ENCODE measurements at places on chromosomes 5 and 9.

- no peak for DNase-seq
These were observed 117.5 kb upstream of the CLINT1 start for GRCh38 chr5:157976429-157976828.

- no peak for DNase-seq
These were observed 19.5 kb downstream of the MYMK start for GRCh38 chr9:133505186-133505830.

- no peak for DNase-seq
These were observed 45.2 kb upstream of the FAM240B start for GRCh38 chr9:38765101-38765500.

DNA sequence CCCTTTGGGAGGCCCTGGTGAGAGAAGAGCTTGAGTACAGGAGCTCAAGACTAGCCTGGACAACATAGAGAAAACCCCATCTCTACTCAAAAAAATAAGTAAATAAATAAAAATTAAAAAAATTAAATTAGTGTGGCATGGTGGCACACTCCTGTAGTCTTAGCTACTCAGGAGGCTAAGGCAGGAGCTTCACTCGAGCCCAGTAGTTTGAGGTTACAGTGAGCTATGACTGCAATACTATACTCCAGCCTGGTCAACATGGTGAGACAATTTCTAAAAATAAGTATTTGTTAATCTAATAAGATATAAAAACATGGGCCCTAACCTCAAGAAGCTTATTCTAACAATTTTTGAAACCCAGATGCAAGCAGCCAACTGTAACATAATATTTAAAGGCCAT lies 7.6 kb downstream of the RNF38 start:
- DNase-seq = no peak

GRCh38 chr9:136848393-136849037 lies 694 bp upstream of the PHPT1 start:
- DNase-seq = no peak

DNA sequence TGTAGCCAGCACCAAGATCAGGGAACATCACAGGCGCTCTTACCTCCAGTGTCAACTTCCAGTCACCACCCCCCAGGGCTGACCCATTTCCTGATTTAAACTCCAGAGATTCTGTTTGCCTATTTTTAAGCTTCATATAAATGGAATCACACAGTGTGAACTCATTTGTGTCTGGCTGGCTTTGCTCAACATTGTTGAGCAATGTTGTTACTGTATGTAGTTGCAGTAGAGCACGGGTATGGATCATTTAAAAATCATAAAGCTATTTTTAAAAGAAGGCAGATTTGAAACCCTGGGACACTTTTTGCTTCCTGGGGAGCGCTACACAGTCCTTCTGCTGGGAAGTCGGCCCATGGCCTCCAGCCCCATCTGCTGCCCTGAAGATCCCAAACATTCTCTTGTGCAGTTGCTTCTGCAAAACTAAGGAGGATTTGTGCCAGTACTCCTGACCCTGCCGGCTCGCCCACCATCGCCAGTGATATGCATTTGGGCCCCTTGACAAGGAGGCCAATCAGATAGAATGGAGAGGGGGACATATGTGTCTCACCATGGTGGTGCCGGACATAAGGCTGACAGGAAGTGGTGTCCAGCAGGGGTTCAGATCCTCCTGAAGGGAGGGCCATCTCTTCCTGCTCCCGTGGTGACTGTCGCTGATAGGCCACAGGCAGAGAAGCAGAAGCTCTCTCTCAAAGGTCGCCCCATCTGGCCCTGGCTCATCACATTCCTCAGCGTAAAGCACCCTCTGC lies 13.3 kb downstream of the DCANP1 start:
- DNase-seq = no peak

- DNase-seq = no peak
These were observed 589.4 kb upstream of the FAM174A start for GRCh38 chr5:99945478-99946442.

DNA sequence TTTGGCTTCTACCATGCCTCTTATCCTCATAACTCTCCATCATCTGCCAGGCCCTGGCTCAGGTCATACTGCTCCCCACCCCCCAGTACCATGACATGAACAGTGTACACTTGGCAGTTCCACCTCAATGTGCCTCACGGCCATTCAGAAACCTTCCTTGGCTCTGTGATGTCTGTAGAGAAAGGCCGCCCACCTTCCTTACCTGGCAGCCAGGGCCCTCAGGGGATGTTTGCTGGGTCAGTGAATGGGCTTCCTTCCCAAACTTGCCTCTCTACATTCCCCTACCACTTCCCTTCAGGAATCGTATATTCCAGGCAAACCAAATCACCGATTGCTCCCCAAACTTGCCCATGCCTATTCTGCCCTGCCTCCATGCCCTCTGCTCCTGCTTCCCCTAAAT lies 101.1 kb downstream of the PSD2 start:
- DNase-seq = no peak

DNA sequence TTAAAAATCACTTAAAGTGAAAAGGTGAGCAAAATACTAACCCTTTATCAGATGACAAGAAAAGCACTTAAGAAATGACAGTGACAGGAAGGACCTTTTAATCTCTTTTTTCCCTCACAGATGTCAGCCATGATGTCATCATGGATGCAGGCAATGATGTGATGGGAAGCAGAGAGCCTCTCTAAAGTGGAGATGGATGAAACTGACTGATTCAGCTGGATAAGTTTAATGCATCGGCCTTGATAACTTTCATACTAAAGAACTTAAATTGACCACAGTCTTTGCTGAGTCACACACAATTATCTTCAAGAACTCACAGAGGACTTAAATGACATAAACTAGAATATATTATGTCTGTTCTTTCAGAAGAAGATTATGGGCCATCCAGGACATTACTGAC lies 153.2 kb upstream of the FGF10 start:
- DNase-seq = no peak

- DNase-seq = no peak
These were observed 18.0 kb downstream of the ATOX1 start for GRCh38 chr5:151740336-151740942.

DNA sequence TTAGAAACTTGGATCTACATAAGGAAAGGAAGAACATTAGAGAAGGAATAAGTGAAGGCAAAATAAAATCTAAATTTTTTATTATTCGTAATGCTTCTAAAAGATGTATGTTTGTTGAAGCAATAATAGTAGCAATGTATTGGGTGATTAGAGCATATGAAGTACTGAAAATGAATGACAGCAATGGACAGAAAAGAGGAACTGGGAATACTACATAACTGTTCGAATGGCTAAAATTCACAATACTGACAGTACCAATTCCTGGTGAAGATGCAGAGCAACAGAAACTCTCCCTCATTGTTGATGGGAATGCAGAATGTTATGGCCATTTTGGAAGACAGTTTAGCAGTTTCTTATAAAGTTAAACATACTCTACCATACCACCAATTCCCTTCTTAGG lies 177.3 kb upstream of the SPEF2 start:
- DNase-seq = no peak

- DNase-seq = no peak
These were observed 42.1 kb upstream of the CTNNA1 start for GRCh38 chr5:138711087-138711486.

DNA sequence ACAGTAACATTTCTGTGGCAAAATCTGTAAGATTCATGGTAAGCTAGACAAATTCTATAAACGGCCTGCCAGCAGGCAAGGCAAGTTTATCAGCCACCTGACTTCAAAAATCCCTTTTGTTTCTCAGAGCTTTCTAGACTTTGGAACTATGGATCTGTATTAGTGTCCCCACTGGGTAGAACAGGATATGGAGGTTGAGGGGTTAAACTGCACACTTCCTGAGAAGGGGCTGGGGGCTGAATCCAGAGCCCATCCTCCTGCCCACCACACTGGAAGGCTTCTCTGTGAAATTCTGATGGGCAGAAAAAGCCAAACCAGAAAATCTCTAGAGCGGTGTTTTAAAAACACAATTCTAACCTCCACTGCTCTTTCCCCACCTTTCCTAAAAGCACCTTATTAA lies 128.7 kb downstream of the ENTREP1 start:
- DNase-seq = no peak

DNA sequence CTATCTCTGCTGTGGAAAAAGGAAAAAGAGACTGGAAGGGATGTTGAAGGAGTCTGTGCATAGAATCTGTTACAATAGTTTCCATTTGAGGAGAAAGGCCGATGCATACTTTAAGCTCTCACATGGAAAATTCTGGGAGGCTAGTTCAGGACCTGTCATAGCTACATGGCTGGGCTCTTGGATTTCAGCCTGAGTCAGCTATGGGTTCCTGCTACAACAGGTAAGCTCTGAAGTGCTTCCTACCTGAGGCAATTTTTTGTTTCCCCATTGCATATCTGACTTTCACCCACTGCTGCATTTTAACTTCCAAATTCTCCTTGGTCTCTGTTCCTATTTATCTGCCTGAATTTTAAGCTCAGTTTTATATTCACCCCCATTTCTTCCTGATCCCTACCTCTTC lies 310.7 kb downstream of the RAB3C start:
- no peak for DNase-seq

DNA sequence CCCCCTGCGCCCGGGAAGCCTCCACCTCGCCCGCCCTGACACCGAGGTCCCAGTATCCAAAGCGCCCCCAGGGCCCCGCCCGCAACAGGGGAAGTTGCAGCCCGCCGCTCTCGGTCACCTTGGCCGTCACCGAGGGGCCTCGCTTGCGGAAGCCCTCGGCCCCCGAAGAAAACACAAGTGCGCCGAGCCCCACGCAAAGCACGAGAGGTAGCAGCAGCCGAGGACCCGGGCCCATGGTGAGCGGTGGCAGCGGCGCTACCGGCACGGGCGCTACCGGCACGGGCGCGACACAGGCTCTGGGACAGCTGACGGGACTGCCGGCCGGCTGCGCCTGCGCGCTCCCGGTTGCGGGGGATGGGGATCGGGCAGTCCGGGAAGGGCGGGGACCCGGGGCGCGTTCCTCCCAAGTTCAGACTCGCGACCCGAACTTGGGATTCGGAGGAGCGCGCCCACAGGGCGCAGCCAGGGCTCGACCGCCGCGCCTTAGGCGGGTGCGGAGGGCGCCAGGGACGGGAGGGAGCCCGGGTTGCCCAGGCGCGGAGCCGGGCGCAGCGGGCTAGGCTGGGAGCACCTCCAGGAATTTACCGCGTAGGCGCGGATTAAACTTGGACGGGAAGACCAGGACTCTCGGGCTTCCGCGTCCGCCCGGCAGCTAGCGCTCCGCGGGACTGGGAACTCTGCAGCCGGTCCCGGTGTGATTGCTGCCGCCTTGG lies at the start of gene PPIC:
Gene PPIC, minus strand, starts transcription at position 335 of the 713 bp plus-strand sequence. Its CDS starts 100 bp downstream, at position 235.
- no peak for DNase-seq

- no peak for DNase-seq
These were observed 114.5 kb downstream of the LRRC70 start for GRCh38 chr5:62692946-62693713.

DNA sequence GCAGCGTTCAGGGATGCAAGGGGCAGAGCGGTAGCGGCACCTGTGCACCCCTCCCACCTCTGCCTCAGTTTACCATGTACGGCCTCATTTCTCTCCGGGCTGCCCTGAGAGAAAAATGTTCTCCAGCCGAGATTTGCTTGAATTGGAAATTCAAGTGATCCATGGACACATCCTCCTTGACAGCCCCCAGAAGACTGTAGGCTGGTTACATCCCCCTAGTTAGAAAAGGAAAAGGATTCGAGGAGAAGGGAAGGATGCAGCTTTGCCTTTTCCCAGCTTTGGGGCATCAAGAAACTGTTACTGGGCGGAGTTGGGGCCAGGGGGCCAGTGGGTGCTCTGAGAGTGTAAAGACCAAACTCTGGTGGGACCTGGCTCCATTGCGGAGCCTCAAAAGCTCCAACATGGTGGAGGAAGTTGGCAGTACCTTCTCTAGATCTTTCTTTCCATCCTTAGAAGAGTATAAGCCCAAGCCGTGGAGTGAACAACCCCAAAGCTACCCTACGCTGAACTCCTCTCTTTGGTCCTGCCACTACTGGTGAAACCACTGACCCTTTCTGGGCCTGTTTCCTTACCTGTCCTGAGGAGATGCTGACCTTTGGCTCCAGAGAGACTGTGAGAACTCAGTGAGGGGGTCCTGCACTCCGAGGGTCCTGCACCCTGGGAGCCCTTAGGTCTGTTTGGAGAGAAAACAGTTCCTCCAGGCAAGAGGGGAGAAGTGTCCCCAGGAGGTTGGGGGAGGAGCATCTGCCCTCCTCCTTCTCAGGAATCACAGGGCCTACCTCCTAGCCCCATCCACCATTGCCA lies 1.0 kb upstream of the BARX1 start:
- DNase-seq = no peak

DNA sequence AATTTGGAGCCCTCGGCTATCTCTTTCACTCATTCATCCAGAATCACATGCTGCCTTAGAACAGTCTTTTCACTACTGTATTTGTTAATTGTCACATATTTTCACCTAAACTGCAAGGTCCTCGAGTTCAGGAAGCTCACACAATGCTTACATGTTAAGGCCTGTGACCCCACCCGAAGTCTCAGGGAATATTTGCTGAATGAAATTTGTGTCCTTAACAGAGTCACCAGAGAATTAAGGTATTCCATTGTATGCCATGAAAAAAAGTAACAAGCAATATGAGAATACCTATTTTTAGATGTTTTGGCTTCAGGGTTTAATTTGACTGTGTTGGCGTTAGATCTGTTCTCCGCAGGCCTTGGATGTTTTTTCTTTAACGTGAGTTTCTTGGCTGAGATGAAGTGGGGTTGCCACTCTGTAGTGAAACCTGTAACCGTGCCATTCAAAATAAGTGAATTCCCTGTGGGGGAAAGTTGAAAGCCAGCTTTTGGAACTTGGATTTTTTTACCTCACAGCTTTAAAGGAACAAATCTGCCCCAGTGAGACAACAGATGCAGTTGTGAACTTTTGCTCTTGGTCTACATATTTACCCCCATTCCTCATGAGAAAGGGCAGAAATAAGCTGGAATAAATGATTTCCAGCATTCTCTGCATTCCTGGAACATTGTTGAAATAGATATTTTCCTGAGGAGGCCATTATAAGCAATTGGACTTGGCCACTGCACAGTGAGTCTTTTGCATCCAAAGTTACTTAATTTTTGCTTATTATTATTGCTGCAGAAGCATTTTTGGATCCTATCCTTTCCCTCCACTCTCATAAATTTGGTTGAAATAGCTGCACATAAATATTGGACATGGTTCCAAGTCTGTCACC lies 35.9 kb upstream of the FBP1 start:
- no peak for DNase-seq

- DNase-seq = no peak
These were observed 588.6 kb upstream of the MEF2C start for GRCh38 chr5:89471541-89471940.

DNA sequence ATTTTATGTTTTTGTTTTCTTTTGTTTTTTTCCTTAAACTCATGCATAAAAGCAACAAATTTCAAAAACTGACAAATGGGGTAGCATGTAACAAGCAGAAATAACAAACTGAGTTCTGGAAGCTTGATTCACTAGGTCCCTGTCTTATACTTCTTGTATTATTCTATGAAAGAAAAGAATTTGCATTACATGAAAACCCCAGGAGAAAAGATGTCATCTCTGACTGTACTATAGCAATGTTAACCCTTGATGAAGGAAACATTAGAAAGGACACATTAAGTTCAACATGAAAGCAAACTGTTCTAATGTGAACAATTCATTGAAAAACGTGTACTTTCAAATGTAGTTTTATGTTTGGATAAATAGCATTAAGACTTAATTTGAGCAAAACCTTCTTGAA lies 9.2 kb downstream of the RAB14 start:
- no peak for DNase-seq

All from activated T-helper 1 cell treated with Interleukin-2 at 50 U/mL for 16 hours (primary cell).